Right cardiac atrium (tissue), 5 donors: ENCODE measurements at places on chromosomes 11 and 22.

GRCh38 chr11:9568854-9569587 is 4.4 kb upstream of the WEE1 start:
- DNase-seq: peak; percentile 71

DNA sequence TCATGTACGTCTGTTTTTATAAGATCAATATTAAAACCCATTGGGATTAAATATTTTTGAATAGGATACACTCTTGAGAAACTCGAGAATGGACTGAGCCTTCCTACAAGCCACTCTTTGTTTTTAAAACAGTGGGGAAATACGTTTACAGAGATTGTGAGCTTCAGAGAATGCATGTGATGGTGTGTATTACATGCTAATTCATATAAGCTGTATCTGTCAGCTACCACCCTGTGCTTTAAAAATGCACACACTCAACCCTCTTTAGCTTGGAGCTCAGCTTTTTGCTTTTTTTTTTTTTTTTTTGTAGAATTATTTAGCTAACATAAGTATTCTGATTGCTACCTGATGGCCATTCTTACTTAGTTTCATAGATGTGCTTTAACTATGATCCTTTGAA is 46.3 kb upstream of the ASPHD2 start:
- no peak for DNase-seq

DNA sequence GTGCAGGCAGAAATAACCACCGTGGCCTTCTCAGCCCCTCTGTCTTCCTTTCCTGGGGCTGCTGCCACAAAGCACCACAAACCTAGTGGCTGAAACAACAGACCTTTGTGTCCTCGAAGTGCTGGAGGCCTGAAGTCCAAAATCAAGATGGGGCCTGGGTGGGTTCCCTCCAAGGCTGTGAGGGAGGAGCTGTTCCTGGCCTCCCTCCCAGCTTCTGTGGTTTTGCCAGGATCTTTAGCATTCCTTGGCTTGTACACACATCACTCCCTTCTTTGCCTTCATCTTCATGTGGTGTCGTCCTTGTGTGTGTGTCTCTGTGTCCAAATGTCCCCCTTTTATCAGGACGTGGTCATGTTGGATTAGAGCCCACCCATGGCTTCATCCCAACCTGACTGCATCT is 29.0 kb upstream of the PARVG start:
- no peak for DNase-seq

DNA sequence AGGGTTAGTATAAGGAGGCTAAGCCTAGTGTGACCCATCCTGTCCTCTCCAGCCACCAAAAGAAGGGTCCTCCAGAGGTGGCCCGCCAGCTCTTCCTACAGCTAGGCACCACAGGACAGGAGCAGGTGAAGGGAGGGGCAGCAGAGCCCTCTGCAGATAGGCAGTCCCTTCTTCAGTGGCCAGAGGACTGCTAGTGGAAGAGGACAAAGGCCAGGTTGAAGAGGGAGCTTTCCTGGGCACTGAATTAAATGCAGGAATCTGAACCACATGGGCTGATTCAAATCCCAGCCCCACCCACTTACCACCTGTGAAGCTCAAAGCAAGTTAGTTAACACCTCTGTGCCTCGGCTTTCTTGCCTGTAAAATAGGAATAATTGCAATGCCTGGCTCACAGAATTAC is 409.5 kb downstream of the NXPE2 start:
- DNase-seq: no peak

DNA sequence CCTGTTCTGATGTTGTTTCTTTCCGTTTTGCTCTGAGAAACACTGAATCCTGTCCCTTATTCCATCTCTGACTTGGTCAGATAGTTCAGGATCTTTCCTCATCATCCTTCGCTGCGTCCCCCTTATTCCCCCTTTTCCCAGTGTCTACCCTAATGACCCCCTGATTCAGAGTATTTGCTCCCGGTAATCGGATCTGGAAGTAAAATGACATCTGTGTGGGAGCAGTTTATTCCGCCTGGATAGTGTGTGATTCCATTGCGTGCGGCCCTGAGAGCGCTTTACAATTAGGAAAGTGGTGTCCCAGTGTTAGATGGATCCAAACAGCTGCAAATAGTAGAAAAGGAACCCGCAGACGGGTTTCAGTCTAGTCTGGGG is 606 bp downstream of the DRG1 start:
- DNase-seq: no peak

DNA sequence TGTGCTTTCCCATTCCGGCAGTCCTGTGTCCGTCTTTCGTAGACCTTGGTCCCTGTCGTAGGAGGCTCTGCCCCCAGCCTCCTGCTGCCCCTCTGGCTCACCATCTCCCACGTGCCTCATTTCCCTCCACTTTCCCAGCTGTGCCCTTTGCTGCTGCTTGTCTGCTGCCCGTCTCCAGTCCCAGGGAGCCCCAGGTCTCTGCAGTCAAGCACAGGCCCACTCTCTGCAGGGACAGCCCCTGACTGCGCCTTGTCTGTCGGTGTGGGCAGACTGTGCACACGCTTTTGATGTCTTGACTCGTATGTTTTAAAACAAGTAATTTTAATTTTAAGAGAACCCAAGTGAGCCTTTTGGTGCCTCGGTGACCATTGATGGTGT is 12.4 kb downstream of the DGCR8 start:
- DNase-seq: no peak

- no peak for DNase-seq
Measured at GRCh38 chr11:96136613-96137298, 206.2 kb downstream of the MAML2 start.

DNA sequence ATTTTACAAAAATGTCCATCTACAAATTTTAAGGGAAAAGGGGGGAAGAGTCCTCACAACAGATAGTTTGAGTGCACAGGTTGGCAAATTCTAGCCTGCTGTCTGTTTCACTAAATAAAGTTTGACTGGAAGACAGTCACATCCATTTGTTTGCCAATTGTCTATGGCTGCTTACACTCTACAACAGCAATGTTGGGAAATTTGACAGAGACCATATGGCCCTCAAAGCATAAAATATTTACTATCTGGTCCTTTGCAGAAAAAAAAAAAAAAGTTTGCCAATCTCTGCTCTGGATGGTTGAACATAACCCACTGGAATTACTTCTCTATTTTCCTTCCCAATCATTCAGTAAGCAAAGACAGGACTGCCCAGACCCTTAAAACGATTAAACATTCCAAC is 88.2 kb downstream of the FCHSD2 start:
- DNase-seq: no peak

GRCh38 chr11:119055901-119056300 is 1.1 kb downstream of the HYOU1 start:
- no peak for DNase-seq

DNA sequence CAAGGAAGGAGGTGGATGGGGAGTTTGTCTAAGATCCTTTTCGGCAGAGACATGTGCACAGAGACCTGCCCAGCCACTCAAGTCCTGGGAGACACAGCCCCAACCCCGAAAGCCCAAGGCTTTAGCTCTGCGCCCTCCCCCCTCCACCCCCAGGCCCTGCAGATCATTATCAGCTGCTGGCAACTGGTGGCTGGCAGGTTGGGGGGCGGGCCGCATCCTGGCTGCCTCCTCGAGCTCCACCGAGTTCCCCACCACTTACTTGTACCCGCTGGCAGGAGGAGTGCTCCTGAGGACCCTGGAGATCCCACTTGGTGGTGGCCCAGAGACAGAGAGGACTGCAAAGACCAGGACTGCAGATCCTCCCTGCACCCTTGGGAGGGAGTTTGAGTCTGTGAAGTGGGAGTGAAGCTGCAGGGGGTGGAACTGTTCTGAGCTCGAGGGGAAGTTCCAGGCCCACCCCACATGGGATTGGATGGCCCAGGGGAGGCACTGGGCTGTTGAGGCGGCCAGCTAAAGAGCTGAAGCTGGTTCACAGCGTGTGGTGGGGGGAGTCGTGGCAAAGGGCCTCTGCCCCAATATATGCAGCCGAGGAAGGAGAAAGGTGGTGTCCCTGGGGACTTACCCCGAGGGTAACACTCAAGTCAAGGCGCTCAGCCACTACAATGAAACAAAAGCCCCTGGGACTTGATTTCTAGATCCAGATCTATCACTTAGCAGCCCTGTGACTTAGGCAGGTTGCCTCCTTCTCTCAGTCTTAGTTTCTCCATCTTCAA is 19.9 kb upstream of the CCDC86 start:
- no peak for DNase-seq

DNA sequence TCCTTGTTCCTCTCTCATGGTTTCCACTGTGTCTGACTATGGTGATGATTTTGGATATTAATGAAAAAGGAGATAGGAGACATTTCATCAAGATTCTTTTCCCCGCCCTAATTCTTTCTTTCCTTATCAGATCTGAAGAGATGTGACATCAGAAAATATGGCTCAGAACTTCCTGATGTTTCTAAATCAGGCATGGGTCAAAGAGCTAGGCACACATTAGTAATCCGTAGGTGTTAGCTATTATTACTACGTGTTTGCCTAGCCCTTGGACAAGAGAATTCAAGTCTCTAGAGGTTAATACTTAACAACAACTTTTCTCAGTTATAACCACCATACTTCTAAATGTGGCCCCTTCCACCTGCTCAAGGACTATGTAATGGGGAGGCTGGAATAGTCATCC is 5.8 kb downstream of the JOSD1 start:
- DNase-seq: no peak

GRCh38 chr11:18865951-18866350 is 73.3 kb downstream of the MRGPRX1 start:
- DNase-seq: no peak

DNA sequence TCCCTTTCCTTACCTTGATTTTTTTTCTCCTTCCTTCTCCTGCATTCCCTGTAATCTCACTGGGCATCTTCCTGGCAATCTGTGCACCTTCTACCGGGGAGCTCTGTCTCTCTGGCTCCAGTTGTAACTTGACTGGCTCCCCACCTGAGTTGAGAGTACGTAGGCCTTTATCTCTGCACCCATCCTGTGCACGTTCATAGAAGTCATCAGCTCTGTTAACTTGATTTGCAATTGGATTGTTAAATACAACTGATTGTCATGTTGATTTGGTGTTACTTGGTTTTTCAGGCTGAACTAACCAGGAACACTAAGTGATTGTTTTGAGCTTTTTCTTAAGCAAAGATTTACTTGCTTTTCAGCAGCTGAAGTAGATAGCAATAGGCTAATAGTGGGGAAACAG is 11.8 kb downstream of the SWAP70 start:
- DNase-seq: no peak

DNA sequence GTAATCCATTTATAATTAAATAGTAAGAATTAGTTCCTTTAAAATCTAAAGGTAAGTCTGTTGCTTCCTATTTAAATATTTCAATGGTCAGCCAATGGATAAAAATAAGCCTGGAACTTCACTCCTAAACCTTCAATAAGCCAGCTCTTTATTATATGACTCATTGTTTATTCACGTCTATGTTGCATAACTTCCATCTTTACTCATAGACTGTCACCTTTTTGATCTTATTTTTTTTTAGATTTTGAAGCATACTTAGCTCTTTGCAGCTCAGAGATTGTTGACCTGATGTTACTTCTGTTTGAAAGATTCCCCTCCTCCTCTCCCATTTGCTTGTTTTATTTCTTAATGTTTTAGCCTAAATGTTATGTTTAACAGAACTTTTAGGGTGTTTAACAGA is 1571.2 kb upstream of the RAG2 start:
- DNase-seq: no peak

DNA sequence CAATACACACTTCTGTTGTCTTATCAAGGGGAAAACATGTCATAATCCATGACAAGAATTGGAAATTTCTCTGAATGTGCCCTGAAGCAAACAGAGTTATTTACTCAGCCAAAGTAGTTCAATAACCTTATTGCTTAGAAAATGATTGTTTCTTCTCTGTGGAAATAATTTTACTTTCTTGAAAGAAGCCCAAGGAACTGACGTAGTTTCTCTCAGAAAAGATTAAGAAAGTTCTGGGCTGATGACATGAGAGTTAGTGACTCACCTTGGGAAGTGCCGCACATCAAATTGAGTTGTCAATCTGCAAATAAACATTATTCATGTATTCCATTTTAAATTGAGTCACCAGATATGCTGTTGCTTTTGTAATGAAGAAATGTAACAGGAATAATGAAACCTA is 418.6 kb upstream of the LRRC4C start:
- no peak for DNase-seq

- no peak for DNase-seq
Measured at GRCh38 chr11:26632691-26633159, 60.7 kb upstream of the MUC15 start.

DNA sequence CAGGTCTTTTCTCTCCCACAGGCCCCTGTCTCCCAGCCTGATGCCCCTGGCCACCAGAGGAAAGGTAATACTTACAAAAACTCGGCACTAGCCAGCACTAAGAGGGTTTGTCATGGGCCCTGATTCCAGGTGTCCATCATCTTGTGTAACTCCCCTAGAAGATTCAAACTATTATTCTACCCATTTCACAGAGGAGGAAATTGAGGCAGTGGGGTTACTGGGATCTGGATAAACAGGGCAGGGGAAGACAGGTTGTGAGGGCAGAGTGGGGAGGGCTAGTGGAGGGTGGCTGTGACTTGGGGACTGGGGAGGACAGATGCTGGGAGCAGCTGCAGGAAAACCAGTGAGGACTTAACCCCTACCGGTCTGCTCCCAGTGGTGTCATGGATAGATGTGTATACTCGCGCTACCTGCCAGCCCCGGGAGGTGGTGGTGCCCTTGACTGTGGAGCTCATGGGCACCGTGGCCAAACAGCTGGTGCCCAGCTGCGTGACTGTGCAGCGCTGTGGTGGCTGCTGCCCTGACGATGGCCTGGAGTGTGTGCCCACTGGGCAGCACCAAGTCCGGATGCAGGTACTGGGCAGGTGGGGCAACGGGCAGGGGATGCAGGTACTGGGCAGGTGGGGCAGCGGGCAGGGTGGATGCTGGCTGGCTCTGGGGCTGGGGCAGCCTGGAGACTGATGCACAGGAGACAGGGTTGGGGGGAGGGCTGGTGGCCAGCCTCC is 1.2 kb downstream of the VEGFB start:
- peak; percentile 60 for DNase-seq

GRCh38 chr11:67369801-67370284 is 3.6 kb downstream of the CLCF1 start:
- DNase-seq: no peak

DNA sequence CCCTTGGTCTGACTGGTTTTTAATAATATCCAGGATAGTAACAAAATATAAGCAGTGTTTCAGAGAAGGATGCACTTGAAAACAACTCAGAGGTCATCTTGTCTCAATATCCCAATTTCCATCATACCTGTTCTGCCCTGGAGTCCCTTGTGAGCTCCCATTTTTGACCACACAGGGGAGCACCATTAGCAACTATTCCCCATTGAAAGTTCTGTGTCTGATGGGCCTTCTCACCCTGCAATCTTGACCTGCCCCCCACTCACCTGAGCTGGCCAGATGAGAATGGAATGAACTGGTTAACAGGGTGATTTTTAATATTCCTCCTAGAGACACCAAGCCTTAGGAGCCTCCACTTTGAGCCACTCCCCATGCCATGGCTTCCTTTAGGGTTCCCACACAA is 3.8 kb upstream of the CAPN5 start:
- no peak for DNase-seq

GRCh38 chr11:133064152-133064877 is 468.0 kb downstream of the OPCML start:
- DNase-seq: peak; percentile 87

GRCh38 chr11:37505406-37505805 is 907.4 kb upstream of the RAG2 start:
- no peak for DNase-seq
